Lung (tissue), 17 donors: ENCODE measurements at places on chromosomes 12 and 14.

GRCh38 chr14:101018561-101019290 lies 115.2 kb upstream of the RTL1 start:
- peaks cover under 1% of the 10 kb centered on the region for H3K27me3 ChIP-seq

DNA sequence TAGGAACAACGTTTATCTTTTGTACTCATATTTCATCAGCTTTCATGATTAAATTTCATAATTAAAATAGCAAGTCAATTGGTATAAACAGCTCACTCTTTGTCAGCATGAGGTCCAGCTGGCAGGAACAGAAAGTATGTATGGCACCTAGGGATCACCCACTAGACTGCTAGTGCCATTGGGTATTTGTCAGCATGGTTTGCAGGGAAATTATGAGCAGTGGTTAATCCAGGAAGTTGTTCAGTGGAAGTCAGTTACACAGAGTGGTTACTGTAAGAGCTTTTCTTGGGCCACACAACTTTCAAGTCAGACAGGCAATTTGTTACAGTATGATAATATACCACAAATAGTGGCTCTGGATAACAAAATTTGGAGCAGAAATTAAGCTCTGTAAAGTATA lies 340.3 kb upstream of the RGS6 start:
- H3K27me3 ChIP-seq = no peaks in the 10 kb centered on the region
- peaks cover 19% of the 10 kb centered on the region for H3K4me1 ChIP-seq
- no peak for DNase-seq
- peak overlapping the region; percentile 67 for H3K27ac ChIP-seq
- H3K4me3 ChIP-seq = no peak overlapping the region

DNA sequence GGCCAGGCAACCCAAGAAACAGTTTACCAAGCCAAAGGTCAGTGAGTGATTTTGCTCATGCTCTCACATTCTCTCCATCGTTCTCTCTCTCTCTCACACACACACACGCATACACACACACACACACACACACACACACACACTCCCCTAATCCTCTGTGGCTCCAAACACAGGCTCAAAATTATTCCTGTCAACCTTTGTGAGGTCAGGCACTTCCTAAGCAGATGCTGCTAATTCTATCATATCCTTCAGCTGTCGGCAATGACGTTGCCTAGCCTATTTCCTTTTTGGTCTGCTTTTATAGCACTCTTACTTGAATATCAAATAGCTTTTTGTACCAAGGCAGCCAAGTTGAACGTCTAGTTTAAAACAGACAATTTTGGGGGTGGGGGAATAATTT lies 98.9 kb upstream of the EGLN3 start:
- peaks cover 7% of the 10 kb centered on the region for H3K4me1 ChIP-seq
- peak; percentile 51 for DNase-seq
- H3K27ac ChIP-seq = no peak overlapping the region
- H3K36me3 ChIP-seq = no peaks in the 10 kb centered on the region

- no peaks in the 10 kb centered on the region for H3K4me1 ChIP-seq
- no peak overlapping the region for H3K27ac ChIP-seq
- DNase-seq = no peak
- no peaks in the 10 kb centered on the region for H3K36me3 ChIP-seq
- no peaks in the 10 kb centered on the region for H3K27me3 ChIP-seq
Measured at GRCh38 chr14:87810711-87811110, 182.3 kb downstream of the GALC start.

DNA sequence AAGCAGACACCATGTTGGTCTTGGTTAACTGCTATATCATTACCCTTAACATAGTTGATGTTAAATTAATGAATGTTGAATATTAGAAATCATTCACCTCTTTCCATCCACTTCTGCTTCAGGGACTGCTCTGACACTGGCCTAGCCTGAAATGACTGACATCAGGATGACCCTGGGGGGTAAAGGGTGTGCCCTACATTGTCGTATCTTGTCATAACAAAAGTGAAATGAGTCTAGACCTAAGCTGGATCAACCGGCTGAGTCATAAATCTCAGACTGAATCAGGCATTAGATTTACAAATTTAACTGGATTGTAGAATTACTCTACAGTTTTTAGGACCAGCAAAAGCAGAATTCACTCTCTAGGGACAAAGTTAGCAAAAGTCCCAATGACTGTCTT lies 35.3 kb downstream of the KICS2 start:
- no peak for DNase-seq
- H3K36me3 ChIP-seq = no peaks in the 10 kb centered on the region
- H3K27me3 ChIP-seq = no peaks in the 10 kb centered on the region
- no peak overlapping the region for H3K4me3 ChIP-seq
- no peak overlapping the region for H3K27ac ChIP-seq

GRCh38 chr12:23472329-23472971 lies 477.0 kb downstream of the SOX5 start:
- no peak overlapping the region for H3K4me3 ChIP-seq
- H3K27me3 ChIP-seq = no peaks in the 10 kb centered on the region
- no peaks in the 10 kb centered on the region for H3K4me1 ChIP-seq

GRCh38 chr12:11839091-11839641 lies 189.7 kb downstream of the ETV6 start:
- no peaks in the 10 kb centered on the region for H3K27me3 ChIP-seq
- H3K27ac ChIP-seq = peak overlapping the region; percentile 89
- peak; percentile 43 for DNase-seq
